Stimulated activated CD4-positive, alpha-beta T cell treated with anti-CD3 and anti-CD28 coated beads, TNF-alpha, amount 100 ng/mL, for 1 hour (primary cell): ENCODE measurements at places on chromosomes 1 and 21.

GRCh38 chr1:8512504-8512903 lies 194.6 kb downstream of the SLC45A1 start:
- no peak for DNase-seq

DNA sequence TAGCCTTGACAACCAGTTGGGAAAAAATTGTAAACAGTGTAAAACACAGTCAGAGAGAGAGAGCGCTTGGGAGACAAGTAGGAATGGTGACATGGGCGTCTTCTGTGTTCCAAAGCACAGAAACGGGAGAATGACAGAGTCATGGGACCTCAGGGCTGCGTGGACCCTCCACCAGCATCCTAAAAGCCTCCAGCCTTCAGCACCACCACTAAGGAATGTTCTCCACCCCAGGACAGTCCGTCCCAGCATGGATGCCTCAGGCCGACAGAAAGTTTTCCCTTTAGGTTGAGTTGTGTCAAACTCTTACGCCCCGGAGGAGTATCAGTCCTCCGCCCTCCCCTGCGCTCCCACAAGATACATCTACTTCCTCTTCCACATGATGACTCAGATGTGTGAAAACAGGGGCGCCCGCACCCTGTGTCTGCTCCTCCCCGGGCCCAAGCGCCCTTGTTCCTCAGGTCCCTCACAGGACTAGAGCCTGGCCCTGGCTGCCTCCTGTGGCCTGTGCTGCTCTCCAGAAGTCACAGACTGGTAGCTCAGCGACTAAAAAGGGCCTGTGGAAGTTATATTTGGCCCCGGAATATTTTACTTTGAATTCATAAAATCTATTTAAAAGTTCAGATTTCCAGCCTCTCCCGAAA lies 63.9 kb upstream of the EFHD2 start:
- DNase-seq: no peak

GRCh38 chr21:20783611-20784010 lies 214.6 kb upstream of the NCAM2 start:
- no peak for DNase-seq

- DNase-seq: no peak
These were observed 3.9 kb upstream of the FNDC10 start for GRCh38 chr1:1603671-1604373.

GRCh38 chr1:8025061-8025670 lies 943 bp downstream of the ERRFI1 start:
- DNase-seq: no peak

GRCh38 chr1:111104981-111105380 lies 34.9 kb downstream of the DRAM2 start:
- no peak for DNase-seq

DNA sequence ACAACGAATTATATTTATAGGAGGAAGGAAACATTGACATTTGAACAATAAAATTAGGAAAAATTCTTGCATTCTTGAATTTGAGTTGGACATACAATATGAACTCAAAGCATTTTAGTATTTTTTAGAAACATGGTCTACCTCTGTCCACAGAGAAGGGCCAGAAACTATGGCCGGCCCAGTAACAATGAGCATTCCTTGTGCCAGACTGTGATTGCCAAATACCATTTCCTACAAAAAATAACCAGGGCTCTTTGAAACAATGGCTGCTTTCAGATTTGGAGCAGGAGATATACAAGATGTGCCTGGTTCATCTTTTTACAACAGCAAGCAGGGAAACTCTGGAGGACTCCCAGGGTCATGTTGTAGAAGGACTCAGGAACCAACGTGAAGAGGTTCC lies 38.4 kb downstream of the NOS1AP start:
- no peak for DNase-seq

DNA sequence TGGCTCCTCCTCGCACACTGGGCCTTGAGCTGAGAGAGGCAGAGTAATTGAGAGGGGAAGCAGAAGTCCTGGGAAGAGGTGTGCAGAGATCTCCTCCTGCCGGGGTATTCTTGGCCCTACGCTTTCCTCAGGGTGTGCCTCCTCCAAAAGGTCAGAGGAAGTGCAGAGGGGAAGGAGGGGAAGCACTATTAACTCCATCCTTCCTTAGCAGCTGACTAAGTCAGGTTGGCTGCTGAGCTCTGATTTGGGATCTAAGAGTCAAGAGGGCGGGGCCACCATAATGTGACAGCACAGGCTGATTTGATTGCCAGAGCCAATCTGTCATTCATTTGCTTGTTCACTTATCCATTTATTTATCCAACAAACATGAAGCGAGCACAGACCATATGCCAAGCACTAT lies 12.3 kb downstream of the ATP2B4 start:
- no peak for DNase-seq

DNA sequence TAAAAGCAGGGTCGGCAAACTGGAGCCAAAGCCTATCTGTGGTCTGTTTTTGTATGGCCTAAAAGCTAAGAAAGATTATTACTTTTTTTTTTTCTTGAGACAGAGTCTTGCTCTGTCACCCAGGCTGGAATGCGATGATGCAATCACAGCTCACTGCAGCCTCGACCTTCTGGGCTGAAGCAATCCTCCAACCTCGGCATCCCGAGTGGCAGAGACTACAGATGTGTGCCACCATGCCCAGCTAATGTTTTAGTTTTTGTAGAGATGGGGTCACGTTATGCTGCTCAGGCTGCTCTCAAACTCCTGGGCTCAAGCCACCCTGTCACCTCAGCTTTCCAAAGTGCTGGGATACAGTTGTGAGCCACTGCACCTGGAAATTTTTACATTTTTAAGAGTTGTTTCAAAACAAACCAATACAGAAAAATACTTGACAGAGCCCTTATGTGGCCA lies 6.5 kb upstream of the GLRX2 start:
- DNase-seq: no peak

- no peak for DNase-seq
These were observed 9.8 kb upstream of the MTFR1L start for GRCh38 chr1:25809929-25810328.

DNA sequence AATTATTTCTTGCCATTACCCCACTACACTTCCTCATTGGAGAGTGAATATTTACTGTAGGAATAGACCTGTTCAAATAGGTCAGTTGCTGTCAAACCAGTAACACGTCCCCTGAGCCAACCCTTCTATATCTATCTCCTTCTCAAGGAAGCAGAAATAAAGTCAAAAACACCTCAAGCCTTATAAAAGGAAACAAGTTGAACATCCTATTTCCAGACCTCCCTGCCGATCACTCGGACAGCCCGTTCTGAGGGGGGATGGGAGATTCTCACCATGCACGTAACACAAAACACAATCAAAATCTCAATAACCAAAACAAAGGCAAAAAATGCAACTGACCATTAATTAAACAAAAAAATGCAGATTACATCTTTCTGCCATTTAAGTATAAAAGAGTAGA lies 121.5 kb upstream of the KRTAP19-8 start:
- no peak for DNase-seq

DNA sequence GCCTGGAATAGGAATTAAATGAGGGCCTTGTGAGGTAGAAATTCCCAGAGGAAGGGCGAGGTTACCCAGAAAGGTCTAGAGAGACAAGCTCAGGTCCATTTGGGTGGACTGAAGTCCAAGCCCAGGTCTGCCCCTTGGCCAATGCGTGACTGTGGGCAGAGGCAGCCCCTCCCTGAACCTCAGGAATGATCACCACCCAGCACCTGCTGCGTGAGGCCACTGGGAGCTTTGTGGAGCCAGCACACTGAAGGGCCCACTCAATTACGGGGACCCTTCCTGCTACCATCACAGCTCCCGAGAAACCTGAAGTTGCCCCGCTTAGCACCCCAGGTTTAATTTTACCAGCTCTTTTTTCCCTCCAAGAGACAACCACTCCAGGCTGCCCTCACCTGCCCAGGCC lies 6.5 kb upstream of the MATN1 start:
- no peak for DNase-seq

- no peak for DNase-seq
These were observed 1.8 kb upstream of the SYT2 start for GRCh38 chr1:202711949-202712635.

DNA sequence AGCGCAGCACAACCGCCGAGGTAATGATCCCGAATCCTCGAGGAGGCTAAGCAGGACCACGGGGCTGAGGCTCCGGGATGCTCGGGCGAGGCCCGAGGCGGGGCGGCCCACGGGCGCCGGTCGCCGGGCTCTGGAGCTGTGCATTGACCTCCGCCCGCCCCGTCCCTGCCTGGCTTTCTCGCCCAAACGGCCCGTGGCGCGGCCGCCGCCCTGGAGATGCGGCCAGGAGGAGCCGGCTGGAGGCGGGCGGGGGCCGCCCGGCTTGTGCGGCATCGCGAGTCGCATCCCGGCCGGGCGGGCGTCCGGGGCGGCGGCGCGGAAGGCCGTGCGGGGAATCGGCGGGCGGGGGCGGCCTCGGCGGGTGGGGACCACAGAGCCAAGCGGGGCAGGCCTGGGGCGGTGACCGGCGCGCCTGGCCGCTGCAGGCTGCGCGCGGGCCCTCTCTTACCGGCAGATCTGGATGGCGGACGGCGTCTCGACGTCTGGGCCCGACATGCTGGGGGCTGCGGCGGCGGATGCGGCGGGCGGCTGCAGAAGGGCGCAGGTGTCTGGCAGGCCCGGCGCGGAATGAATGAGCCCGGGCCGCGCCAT lies 663 bp downstream of the ACOT7 start:
- no peak for DNase-seq

DNA sequence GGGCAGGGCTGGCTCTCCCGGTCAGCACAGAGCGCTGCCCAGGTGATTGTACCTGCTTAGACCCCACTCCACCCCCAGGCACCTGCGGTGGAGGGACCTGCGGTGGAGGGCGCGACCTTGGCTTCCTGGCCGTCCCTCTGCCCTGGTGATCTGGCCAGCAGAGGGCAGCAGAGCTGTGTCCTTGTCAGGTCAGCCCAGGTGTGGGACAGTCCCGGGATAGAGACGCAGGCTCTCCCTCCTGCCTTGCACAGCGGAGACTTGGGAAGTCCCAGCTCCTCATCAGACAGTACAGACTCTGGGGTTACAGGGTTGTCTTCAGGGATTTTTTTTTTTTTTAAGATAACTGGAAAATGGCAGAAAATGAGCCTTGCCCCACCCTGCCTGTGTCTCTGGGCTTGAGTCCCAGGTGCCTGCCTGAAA lies 10.0 kb downstream of the SLX9 start:
- DNase-seq: peak; percentile 66

- no peak for DNase-seq
These were observed 328.4 kb downstream of the PLA2G4A start for GRCh38 chr1:187157115-187157514.

DNA sequence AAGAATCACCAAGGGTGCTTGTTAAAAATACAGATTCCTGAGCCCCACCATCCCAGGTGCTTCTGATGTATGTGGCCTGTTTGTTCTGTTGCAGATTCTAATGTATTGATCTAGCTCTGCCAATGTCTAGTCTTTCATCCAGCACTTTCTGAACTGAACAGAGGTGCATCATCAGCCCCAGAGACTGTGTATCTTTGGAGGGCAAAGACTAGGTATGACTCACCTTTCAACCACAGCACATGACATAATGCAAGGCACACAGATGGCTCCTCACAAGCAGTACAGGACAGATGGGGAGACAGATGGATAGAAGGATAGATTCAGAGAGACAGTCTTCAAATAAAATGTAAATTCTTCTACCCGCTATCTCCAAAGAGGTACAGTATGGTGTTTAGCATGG lies 32.3 kb downstream of the CD58 start:
- no peak for DNase-seq

GRCh38 chr1:228906223-228906860 lies 171.1 kb downstream of the RHOU start:
- DNase-seq: no peak

- DNase-seq: peak; percentile 38
These were observed 581 bp downstream of the SSU72 start for GRCh38 chr1:1573843-1574720.
